ENCODE measurements at places on chromosomes 1 and 21.

DNA sequence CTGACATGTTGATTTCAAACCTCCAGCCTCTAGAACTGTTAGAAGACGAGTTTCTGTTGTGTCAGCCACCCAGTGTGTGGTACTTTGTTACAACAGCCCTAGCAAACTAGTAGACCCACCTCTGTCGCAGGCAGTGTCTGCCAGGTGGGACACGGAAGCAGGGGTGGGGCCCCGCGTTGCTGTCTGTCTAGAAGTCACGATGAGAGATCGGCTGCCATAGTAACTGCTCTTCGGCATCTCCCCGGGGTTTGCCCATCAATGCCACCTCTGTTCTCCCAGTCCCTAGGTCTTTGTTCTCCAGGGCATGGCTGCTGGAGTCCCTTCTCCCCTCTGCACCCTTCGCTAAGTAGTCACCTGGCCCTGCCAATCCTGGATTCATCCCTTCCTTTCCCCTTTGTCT lies 15.2 kb upstream of the CLSTN1 start:
- DNase-seq: no peak

DNA sequence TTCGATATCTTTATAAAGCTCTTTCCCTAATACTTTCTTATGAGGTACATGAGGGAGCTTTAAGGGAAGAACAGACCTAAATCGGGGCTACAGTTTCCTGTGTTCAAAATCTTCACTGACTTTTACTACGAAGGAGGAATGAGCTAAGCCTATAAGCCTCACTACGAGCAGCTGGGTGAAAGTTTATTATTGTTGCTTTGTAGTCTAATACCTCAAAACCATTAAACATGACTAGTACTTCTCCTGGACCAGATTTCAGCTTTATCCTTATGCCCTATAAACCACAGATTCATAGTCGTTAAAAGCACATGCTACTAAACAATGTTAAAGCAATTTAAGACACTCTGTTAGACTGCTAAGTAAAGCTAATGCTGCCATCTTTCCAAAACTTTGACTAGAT lies 30.2 kb downstream of the NDC1 start:
- peak; percentile 58 for DNase-seq

DNA sequence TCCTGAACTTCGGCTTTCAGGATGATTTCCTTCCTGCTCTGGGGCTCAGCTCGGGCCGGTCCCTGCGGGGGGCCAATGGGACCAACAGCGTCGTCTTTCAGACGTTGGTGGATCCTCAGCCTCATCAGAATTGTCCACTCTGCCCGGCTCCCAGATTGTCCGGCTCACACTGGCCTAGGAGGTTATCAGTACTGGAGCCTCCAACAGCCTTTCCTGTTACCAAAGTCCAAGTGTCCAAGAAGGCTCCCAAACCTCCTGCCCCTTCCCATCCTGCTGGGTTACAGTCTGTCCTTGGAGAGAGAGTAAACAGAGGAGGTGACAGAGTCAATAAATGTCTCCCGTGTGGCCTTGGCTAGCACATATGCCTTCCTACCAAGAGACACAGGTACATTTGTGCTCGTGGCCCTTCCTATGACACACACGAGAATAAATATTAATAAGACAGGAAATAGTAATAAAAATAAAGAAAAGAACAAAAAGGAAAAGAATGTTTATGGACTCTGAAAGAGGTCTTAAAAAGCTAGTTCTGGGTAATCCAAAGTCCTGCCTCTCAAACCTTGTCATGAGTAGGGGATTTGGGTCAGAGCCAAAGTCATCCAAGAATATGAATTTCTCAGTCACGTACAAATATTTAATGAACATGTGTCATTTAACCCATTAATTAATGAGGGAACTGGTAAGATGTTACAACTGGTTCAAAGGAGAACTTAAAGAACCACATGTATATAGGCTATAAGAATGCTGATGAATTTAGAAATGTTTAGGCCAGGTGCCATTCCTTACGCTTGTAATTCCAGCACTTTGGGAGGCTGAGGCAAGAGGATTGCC lies 80.8 kb upstream of the SLC2A1 start:
- DNase-seq: no peak

DNA sequence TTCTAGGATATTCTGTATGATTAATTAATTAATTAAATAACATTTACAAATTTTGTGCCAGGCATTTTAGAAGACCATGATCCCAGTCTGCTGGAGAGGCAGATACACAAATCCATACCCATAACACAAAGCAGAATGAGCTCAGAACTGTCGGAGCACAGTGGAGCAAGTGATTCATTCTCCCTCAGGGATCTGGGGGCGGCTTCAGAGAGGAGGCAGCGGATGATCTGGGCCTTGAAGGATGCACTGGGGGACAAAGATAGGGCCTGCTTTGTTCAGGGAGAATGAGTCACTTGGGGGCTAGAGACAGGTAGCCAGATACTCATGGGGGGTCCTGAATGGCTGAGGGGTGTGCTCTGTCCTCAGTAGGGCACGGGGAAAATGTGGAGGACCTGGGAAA lies 50.9 kb upstream of the TRABD2B start:
- DNase-seq: no peak

GRCh38 chr1:200739702-200740570 lies 1.2 kb downstream of the CAMSAP2 start:
- peak; percentile 2 for DNase-seq

- peak; percentile 97 for DNase-seq
These were observed 13.7 kb downstream of the DHRS3 start for GRCh38 chr1:12604114-12604874.

- DNase-seq: no peak
These were observed 34.5 kb upstream of the SOD1 start for GRCh38 chr21:31624961-31625491.

- DNase-seq: no peak
These were observed 52.0 kb downstream of the PRDM2 start for GRCh38 chr1:13751985-13752384.

- no peak for DNase-seq
These were observed 3.9 kb upstream of the CD58 start for GRCh38 chr1:116574581-116575291.

DNA sequence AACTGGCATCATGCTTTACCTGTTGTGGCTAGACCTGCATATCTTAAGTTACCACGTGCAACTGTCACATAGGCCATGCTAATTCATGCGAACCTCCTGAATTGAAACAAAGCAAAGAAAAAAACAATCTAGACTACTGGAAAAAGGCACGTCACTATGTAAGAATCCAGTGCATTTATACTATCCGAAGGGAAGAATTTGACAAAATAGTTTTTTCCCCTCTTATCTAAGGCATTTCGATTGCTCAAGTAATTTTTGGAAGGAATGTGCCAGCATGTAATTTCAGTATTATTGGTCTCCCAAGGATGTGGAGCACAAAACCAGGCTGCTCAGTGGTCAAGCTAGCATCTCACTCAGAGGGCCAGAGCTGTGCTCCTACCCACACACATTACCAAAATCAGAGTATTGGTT lies 31.5 kb upstream of the C1orf198 start:
- DNase-seq: peak; percentile 94

- no peak for DNase-seq
These were observed 19.3 kb upstream of the ACTA1 start for GRCh38 chr1:229452956-229453801.

DNA sequence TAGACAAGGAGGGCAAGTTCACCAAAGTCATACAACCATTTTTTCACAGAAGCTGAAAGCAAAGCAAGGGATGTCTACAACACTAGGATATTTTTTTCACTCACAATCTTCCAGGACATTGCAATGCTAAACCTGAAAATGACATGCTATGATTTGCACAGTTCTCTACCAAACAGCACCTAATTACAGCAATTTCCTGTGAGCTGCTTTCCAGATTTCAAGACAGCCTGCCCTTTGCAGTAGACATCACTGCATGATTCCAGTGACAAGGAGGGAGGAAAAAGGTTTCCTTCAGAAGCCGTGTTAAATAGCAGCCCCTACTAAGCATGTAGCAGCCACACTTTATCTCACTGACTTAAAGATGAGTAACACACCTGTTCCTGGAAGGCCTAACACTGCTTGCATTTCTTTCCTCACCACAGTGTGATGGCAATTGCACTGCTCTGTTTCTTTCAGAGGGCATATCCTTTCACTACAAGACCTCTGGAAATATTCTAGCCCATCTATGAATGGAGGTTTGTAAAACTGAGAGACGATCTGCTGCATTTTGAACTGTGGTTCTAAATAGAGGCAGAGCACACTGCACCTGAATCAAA lies 97.1 kb downstream of the DUSP10 start:
- DNase-seq: no peak

GRCh38 chr1:203441766-203442165 lies 33.8 kb upstream of the PRELP start:
- no peak for DNase-seq

GRCh38 chr1:93196591-93196990 lies 16.1 kb downstream of the CCDC18 start:
- DNase-seq: no peak

DNA sequence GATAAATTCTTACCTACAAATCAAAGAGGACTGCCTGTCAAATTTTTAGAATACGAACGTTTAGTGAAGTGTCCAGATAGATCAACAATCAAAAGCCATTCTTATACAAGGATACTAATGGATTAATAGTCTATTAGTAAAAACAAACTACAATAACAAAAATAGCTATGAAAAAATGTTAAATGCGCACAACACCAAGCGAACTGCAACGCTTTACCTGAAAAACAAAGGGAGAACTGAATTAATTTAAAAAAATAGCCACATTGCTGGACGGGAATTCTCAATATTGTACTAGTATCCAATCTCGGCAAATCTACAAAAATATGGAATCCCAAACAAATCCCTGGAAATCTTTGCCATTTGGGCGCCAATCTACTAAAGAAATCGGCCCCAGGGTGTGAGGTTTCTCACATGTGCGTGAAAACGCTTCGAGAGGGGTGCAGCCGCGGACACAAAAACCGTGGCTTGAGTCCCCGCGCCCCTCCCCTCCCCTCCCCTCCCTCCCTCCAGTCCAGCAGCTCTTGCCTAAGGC lies 55.6 kb downstream of the TRAF5 start:
- DNase-seq: no peak

DNA sequence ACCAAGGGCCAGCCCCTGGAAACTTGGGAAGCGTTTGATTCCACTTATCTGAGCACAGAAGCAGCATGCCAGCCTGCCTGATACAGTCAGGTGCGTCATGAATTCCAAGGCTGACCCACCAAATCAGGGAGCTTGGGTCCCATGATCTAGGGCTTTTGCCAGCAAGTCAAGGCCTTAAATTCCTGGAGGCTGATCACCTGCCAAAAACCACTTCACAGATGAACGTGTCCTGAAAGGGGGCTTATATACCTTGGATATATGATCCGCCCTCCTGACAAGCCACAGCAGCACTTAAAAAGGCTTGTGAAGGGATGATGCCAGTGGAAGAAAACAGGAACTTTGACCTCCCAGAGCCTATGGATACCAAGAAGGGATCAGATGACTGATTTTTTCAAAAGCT lies 24.0 kb upstream of the CLIC6 start:
- no peak for DNase-seq

DNA sequence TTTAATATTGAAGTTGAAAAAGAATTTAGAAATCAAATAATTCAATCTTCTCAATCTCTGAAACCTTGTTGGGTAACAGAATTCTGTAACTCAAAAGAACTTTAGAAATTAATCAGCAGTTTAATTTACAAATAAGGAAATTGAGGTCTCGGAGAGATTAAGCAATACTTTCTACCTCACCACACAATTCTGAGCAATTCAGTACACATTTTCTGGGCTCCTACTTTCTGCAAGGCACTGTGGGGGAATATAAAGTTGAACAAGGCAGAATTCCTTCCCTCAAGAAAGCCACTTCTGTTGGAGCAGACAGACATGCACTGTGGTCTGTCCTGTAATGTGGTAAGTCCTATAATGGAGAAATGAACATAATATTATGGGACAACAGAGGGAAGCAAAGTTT lies 47.7 kb downstream of the MEF2D start:
- no peak for DNase-seq

DNA sequence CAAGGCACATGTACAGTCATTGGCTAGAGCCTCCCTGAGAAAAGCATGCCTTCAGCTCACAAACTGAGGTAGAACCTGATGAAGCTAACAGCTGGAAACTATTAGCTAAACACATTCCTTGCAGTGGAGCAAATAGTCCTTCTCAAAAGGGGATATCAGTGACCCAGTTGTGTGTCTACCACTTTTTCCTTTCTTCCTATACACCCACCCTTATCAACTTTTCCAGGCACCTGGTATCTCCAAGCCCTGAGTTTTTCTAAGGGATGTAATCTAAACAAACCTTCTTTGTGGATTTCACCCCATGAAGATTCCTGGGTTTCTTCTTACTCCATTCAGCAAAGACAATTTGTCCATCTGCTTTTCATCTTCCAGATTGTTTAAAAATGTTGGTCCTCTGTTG lies 10.5 kb upstream of the ZSWIM5 start:
- DNase-seq: no peak

DNA sequence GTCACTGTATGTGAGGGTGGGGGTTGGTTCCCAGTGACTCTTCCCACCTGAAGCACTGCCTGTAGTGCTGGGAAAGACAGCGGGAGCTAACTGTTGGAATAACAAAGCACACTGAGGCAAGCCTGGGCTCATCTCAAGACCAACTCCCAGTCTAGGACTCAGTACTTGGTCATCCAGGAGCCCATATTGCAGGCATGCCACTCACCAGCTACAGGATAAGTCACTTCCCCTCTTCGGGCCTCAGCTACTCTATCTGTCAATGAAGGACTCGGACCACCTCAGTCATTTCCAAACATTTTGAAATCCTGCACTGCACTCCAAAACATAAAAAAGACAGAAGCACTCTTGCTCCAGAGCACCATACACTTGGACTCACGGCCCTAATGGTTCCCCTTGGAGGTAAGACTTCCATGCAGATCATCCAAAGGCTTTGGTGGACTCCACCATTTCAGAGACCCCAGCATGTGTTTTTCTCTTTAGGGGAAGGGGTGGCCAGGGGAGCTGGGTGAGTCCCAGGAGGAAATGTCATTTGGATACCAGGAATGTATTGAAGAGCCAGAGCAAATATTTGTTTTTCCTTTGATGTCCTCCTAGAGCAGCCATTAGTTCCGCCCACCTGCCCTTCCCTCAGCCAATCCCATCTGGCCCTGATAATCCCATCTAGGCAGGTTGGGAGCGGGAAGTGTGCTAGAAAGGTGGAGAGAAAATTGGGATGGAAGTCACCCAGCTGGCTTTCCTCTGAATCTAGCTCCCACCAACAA lies 3.1 kb downstream of the NUAK2 start:
- no peak for DNase-seq

DNA sequence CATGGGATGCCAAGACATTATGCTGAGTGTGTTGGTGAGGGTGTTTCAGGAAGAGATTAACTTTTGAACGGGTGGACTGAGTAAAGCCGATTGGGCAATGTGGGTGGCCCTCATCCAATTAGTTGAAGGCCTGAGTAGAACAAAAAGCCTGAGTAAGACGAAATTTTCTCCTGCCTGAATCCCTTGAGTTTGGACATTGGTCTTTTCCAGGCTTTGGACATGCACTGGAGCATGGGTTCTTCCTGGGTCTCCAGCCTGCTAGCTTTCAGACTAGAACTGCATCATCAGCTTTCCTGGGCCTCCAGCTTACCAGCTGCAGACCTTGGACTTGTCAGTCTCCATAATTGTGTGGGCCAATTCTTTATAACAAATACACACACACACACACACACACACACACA lies 63.6 kb downstream of the NIBAN1 start:
- DNase-seq: peak; percentile 70

All from AG09309 (cell line).